ENCODE measurements at places on chromosomes 7 and 10. TPM values are rescaled to one million over a fixed set of nuclear protein-coding genes. Genes with fewer than 3 reads are reported as not detected.

DNA sequence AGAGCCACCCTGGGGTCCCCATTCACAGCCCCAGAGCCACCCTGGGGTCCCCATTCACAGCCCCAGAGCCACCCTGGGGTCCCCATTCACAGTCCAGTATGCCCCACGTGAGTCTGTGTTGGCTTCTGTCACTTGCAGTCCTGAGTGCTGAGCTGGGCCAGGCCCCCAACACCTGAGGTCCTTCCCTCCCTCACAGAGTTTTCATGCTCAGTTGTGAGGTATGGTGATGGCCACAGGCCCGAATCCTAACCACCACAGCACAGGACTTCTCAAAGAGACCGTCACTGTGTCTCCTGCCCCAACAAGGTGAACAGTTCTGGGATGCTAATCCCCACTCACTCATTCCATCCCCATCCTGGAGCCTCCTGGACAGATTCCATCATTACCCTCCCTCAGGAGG, 239.2 kb downstream of the PTPRN2 start:
- no peaks in the 10 kb centered on the region for H3K36me3 ChIP-seq
- H3K27ac ChIP-seq = no peak overlapping the region
- H3K4me3 ChIP-seq = no peak overlapping the region

DNA sequence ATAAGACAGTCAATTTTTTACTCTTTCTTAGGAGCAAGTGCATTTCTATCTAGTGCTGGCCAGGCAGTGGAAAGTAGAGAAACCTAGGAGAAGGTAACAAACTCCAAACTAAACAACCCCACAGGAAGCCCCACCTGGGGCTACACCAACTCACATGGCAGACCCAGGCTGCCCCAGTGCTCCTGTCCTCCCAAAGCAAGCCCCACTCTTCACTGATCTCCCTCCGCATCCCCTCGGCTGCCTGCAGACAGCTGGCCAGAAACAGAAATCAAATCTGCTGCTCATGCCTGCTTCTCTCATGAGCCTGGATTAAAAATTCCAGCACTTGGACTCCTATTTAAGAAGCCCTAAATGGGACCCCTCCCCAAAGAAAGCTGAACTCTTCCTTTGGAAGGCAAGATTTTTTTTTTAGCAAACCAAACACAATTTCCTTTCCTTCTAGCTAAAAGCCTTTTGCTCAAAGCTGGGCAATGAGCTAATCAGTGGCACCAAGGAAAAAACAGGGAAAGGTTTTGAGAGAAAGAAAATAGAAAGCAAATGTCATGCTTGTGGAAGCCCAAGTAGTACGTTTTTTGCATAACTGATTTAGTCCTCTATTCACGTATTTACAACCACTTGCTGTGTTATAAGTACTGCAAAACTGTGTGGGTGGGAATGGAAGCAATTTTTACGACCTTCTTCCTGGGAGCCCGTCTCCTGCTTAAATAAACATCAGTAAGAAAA, 10.8 kb downstream of the PDE1C start:
- 0 out of 2 replicates have a peak overlapping the region, but pooled peaks have one; percentile 14 for H3K27ac ChIP-seq
- H3K27me3 ChIP-seq = no peaks in the 10 kb centered on the region
- H3K4me3 ChIP-seq = peak overlapping the region; percentile 53

GRCh38 chr7:139427029-139427420, 56.4 kb downstream of the KLRG2 start:
- H3K36me3 ChIP-seq = peaks cover 18% of the 10 kb centered on the region
- no peaks in the 10 kb centered on the region for H3K27me3 ChIP-seq
- peaks cover 16% of the 10 kb centered on the region for H3K4me1 ChIP-seq
- no peak overlapping the region for H3K4me3 ChIP-seq
- H3K27ac ChIP-seq = no peak overlapping the region

Gene PTF1A
- total RNA-seq = not detected

- H3K27me3 ChIP-seq = peaks cover 56% of the 10 kb centered on the region
- H3K27ac ChIP-seq = no peak overlapping the region
- H3K4me3 ChIP-seq = no peak overlapping the region
- peak; percentile 42 for DNase-seq
- H3K36me3 ChIP-seq = no peaks in the 10 kb centered on the region
These were observed 9.3 kb upstream of the PRSS1 start for GRCh38 chr7:142739923-142740492.

- no peaks in the 10 kb centered on the region for H3K27me3 ChIP-seq
- peaks cover 7% of the 10 kb centered on the region for H3K4me1 ChIP-seq
- no peak overlapping the region for H3K4me3 ChIP-seq
- DNase-seq = no peak
These were observed 121.3 kb upstream of the BTBD16 start for GRCh38 chr10:122149561-122150505.

Gene SLC13A4
- total RNA-seq = not detected

DNA sequence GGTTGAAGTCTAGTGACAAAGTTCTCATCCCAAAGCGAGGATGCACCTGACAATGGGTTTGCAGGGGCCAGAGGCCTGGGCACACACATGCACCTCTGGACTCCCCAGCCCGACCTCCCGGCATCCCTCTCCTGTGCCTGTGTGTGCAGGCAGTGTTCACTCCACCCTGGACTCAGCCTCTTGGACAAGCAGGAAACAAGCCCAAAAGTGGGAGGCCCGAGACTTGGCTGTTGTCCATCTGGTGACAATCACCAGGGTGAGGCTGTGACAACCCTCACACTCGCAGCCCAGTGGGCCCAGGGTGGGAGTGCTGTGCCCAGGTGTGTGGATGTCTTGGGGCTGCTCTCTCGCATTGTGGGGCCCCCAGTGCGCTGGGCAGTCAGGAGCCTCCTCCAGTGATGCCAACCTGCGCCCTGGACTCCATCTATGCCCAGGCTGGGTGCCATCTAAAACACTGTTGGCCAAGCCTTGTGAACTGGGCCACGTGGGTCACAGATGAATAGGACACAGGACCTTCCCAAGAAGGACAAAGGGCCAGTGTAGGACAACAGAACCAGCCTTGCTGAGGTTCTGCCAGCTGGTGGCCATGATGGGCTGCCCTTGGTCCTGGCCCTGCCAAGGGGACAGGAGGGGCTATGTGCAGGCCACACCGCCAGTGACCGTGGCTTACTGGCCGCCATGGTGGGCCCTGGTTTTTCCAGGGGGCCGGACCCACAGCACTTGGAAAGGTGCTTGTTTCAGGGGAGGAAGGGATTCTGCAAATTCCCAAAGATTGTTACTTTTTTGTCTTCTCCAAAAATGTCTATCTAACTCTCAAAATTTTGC, 144.3 kb downstream of the TCERG1L start:
- DNase-seq = no peak
- no peaks in the 10 kb centered on the region for H3K36me3 ChIP-seq
- no peak overlapping the region for H3K4me3 ChIP-seq
- H3K27ac ChIP-seq = no peak overlapping the region
- no peaks in the 10 kb centered on the region for H3K27me3 ChIP-seq
- no peaks in the 10 kb centered on the region for H3K4me1 ChIP-seq

GRCh38 chr10:68171539-68172080, 60.3 kb downstream of the ATOH7 start:
- no peaks in the 10 kb centered on the region for H3K4me1 ChIP-seq
- DNase-seq = no peak
- H3K4me3 ChIP-seq = no peak overlapping the region
- no peaks in the 10 kb centered on the region for H3K36me3 ChIP-seq
- H3K27ac ChIP-seq = no peak overlapping the region

Gene SSC4D
- 0.86 TPM for total RNA-seq

DNA sequence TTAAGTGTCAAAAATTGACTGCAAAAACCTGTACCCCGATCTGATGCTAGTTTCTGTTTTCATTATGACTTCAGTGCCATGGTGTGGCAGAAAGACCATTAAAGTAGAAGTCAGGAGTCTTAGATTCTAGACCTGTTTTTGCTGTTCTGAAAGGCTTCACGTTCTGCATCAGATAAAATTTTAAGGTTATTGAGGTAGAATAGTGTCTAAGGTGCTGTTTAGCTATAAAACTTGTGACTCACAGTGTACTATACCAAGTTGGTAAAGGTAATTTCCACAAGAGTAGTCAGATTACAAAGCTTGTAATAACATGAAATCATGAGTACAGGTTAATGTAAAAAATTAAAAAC, 38.6 kb downstream of the ZNRF2 start:
- no peaks in the 10 kb centered on the region for H3K36me3 ChIP-seq
- H3K4me3 ChIP-seq = peak overlapping the region; percentile 45
- peak overlapping the region; percentile 53 for H3K27ac ChIP-seq
- H3K27me3 ChIP-seq = no peaks in the 10 kb centered on the region
- peak; percentile 83 for DNase-seq
- H3K4me1 ChIP-seq = peaks cover 58% of the 10 kb centered on the region

Gene CPED1
- total RNA-seq = 2.2 TPM

Gene SEC31B
- total RNA-seq = 1.6 TPM

Gene ACHE
- 1.3 TPM for total RNA-seq

Gene SPDYE5
- total RNA-seq = not detected

Gene GDF2
- total RNA-seq = not detected

DNA sequence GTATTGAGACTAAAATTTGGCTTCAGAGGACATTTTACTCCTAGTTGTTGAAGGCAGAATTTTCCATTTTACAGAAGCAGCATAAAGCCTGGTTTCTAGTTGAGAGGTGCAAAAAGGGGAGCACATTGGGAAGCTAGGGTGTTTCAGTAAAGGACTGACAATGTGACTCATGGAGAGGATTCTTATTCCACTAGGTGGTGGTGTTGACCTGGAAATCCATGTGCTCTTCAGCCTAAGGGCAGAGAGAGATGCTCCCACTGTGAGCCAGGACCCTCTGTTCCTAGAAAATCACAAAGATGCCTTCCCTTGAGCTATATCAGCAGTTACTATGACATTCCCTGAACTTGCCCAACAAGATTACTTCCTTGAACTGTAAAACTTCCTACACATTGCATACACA, 687.8 kb downstream of the IPMK start:
- no peaks in the 10 kb centered on the region for H3K27me3 ChIP-seq
- DNase-seq = peak; percentile 78
- no peaks in the 10 kb centered on the region for H3K36me3 ChIP-seq

DNA sequence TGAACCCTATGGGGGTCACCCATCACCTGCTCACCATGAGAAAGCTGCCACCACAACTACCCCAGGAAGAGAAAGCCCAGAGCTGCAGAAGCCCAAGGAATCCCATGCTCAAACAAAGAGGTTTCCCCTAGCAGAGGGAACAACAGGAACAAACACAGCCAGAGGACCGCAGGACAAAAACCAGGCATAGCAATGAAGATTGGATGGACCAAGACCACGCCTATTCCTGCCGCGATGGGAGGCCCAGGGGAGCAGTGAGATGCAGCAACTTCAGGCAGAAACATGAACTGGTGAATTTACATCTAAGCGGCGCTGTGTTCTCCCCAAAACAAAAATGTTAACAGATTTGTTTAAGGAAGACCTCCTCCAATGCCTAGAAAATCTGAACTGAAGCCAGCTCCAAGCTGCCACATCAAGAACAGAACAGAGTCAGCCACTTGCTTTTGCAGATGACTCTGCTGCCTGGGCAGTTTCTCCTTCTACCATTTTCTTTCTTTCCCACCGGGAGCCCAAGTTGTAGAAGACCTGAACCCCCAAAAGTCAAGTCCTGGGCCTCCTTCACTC, 134.2 kb upstream of the NEBL start:
- H3K27ac ChIP-seq = no peak overlapping the region
- H3K4me3 ChIP-seq = no peak overlapping the region
- no peaks in the 10 kb centered on the region for H3K27me3 ChIP-seq
- peaks cover 6% of the 10 kb centered on the region for H3K4me1 ChIP-seq
- H3K36me3 ChIP-seq = no peaks in the 10 kb centered on the region

- H3K4me1 ChIP-seq = no peaks in the 10 kb centered on the region
- DNase-seq = no peak
- no peak overlapping the region for H3K27ac ChIP-seq
- H3K27me3 ChIP-seq = no peaks in the 10 kb centered on the region
These were observed 51.9 kb upstream of the PRKAR1B start for GRCh38 chr7:778968-779451.

Gene OR6B1
- not detected for total RNA-seq

DNA sequence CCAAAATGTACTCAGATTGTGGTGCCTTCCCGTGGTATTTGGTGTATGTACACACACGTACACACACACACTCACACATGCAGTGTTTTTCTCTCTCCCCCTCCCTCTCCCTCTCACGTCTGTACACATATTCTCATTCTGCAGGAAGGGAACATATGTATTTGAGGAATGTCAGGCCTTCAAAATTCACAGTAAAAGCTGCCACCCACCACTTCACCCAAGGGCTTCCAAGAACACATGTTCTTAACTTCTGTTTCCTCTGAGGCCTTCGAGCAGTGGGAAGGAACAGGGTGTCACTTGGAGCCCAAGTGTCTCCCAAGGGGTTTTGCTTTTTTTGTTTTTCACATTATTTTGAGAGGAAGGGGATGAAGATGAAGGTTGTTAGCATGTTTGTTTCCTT, 198.9 kb downstream of the TCF7L2 start:
- no peak for DNase-seq
- no peak overlapping the region for H3K4me3 ChIP-seq
- no peaks in the 10 kb centered on the region for H3K27me3 ChIP-seq
- peaks cover 62% of the 10 kb centered on the region for H3K36me3 ChIP-seq
- H3K4me1 ChIP-seq = no peaks in the 10 kb centered on the region

DNA sequence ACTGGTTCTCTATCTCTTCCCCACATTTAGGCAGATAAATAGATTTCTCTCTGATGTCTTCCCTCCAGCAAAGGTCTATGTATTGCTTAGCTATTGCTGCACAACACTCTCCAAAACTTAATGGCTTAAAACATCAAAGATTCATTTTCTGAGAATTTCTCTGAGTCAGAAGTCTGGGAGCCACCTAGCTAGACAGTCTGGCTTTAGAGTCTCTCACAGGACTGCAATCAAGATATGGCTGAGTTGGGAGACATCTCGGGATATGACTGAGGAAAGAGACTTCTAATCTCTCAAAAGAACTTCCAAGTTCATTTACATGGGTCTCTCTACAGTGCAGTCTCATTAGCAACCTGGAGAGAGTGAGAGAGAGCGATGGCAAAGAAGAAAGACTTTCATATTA, 553.6 kb upstream of the GHITM start:
- no peak overlapping the region for H3K27ac ChIP-seq
- no peak overlapping the region for H3K4me3 ChIP-seq
- H3K4me1 ChIP-seq = no peaks in the 10 kb centered on the region
- DNase-seq = no peak
- H3K36me3 ChIP-seq = no peaks in the 10 kb centered on the region

GRCh38 chr7:1358376-1359050, 100.8 kb downstream of the MICALL2 start:
- no peaks in the 10 kb centered on the region for H3K27me3 ChIP-seq
- H3K36me3 ChIP-seq = no peaks in the 10 kb centered on the region
- H3K27ac ChIP-seq = no peak overlapping the region
- no peak for DNase-seq
- H3K4me3 ChIP-seq = no peak overlapping the region

- H3K36me3 ChIP-seq = no peaks in the 10 kb centered on the region
- no peaks in the 10 kb centered on the region for H3K27me3 ChIP-seq
- no peak overlapping the region for H3K4me3 ChIP-seq
- no peak for DNase-seq
- no peak overlapping the region for H3K27ac ChIP-seq
These were observed 637.4 kb downstream of the GALNT17 start for GRCh38 chr7:71769326-71769725.

Measured in PC-3 (cell line).